Left renal pelvis (tissue), 4 donors: ENCODE measurements at places on chromosomes 12 and 14. TPM values are rescaled to one million over a fixed set of nuclear protein-coding genes. Genes with fewer than 3 reads are reported as not detected.
A peak's percentile ranks its signal among the peaks of the same experiment; 100 is the strongest.

Gene HOXC5
- 7.8 TPM for polyA plus RNA-seq

Gene PSMA6
- polyA plus RNA-seq: 126 TPM

Gene OTX2
- polyA plus RNA-seq: not detected

DNA sequence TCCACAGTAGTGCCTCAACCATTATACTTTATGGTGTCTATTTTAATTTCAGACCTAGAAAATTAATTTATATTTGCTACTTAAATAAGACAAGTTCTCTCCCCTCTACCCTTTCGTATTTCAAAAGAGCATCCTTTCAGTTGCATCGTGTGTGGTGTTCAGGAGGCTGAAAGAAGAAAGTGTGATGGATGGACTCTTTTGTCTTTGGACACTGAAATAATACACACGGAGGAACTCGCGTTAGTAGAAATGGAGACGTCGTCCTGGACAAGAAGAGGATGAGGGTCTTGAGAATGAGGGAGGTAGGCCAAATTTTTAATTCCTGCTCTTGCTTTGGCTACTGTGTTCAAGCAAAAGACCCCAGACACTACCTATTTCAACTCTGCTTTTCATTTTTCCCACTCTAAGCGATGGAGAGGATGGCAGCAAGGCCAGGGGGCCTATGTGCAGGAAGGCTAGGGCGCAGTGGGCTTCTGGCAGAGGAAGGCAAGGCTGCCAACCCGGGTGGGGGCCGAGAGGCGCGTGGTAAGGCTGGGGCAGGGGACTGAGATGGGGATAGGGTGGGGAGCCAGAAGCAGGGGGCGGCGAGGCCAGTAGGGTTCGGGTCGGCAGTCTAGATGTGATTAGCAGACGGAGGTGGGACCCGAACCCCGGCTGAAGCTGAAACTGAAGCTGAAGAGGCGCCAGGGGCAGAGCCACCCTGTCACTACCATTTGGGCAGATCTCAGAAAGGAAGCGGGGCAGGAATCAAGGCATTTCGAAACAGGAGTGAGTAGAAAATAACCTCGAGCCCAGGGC is 722 bp downstream of the TMED8 start:
- peak; percentile 12 for DNase-seq

DNA sequence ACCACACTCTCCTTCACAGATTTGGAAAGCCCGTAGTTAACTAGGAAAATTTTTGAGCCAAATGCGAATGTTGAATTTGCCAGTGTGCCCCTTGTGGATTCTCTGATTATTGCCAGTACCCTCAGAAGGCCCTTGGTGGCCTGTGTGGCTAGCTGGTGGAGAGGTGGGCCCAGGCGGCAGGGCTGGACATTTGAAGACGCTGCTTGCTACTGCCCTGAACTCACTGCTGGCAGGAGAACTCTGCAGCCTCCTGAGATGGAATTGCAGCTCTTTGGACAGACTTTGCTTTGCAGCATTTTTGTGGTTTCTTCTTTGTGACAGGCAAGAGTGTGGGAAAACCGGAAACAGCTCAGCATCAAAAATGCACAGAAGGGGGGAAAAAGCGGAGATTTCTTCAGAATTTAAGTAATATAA is 97.6 kb downstream of the TGFB3 start:
- no peak for DNase-seq

GRCh38 chr14:73829526-73830431 is 21.9 kb upstream of the PTGR2 start:
- DNase-seq: no peak

DNA sequence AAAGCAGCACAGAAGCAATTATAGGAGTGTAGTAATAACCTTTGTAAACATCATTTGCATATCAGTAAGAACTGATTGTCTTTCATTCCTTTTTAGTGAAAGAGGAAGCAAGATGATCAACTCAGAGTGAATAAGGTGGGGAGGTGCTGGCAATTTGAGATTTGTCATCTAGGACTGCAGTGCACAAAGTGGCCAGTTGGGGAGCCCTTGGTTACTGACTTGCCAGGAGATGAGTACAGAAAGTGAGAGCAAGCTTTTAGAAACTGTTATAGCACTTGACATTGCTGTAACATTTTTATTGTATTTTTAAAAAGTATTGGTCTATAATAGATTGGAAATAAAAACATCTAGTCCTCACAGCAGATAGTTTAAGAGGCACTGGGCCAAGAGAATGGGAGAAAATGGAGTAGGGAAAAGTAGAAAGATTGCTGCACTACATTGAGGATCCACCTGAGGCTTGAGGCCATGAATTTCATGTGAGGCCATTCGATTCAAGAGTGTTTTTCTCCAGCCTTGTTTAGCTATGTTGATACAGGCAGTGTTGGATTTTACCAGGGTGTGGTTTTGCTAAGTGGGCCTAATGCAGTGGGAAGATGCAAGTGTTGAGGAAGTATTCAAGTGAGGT is 98.2 kb downstream of the SNAPC1 start:
- no peak for DNase-seq

DNA sequence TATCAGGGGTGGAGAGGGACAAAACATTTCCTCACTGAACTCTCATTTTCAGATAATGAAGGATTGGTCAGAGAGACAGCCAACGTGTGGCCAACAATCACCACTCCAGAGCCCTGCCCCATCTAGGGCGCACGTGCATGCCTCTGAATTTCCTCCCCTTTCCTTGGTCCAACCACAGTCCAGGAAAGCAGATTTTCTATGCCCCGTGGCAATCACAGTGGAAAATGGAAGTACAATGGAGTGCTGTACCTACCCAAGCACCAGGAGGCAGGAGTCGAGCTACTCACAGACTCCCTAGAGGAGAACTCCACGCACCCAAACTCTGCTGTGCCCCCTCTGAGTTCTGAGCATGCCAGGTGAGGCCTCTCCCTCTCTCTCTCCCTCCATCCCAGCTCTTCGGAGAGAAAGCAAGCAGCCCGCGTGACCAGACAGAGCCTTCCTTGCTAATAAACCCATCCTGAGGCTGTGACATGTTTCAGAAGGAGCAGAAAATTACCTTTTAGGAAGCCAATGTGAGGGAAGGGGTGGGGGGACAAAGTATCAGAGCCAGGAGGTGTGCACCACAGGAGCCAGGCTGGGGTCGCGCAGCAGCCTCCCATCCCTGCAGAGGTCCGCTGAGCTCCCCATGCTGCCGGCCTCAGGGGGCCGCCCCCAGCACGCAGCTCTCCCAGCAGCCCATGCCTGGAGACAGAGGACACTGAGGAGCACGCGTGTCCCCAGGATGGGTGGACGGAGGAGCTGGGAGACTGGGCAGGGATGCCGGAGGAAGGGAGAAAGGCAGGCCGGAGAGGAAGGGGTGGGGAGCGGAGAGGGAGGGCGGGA is 73.4 kb downstream of the PITPNM2 start:
- DNase-seq: no peak

GRCh38 chr12:116188581-116188980 is 88.9 kb downstream of the MED13L start:
- DNase-seq: no peak
